ENCODE measurements at places on chromosomes 1 and 21. TPM values are rescaled to one million over a fixed set of nuclear protein-coding genes. Genes with fewer than 3 reads are reported as not detected.

The RBM11 gene
- 2.4 TPM for total RNA-seq

DNA sequence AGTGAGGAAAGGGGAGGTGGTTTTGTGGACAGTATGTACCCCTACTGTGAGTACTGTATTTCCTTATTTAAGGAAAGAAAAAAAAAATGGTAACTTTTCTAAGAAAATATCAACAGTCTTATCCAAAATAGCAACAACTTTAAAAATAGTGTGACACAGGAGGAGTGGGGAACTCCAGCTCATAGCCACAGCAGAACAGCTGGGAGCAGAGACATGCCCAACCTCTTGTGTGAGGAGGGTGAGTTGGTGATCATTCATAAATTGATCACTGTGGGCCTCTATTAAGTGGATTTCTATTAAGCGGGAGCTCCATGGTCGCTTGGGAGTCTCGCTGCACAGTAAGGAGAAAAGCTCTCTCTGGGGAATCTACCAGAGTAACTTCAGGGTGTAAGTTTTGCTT is 158.8 kb upstream of the DUSP10 start:
- no peaks in the 10 kb centered on the region for H3K36me3 ChIP-seq
- no peak overlapping the region for H3K4me3 ChIP-seq
- no peak overlapping the region for H3K27ac ChIP-seq
- no peak for DNase-seq
- no peaks in the 10 kb centered on the region for H3K4me1 ChIP-seq

DNA sequence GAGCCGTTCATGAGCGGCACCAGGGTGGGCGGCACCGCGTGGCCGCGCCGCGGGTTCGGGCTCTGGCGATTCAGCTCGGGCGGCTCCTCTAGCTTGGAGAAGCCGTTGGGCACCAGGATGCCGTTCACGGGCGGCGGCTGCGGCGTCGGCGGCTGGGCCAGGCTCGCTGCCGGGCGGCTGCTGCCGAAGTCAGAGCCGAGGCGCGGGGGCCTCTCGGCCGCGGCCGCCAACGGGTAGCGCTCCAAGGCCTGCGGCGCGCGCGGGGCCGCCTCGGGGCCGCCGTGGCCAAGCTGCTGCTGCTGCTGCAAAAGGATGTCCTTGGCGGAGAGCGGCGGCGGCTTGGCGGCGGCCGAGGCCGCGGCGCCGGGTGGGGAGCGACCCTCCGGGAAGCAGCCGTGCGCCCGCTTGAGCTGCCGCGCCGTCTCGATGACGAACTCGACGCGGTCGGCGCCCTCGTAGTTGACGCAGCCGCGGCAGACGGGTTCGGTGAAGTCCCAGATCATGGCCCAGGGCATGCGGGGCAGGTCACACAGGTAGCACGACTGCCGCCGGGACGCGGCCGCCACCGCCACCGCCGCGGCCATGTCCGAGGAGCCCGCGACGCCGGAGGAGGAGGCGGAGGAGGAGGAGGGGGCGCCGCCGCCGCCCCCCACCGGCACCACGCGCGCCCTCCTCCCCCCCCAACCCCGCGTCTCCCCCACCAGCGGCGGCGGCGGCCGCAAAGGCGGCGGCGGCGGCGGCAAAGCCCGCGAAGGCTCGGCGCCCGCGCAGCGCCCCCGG is 877 bp downstream of the IRF2BP2 start:
- DNase-seq = peak; percentile 74
- H3K36me3 ChIP-seq = peaks cover 25% of the 10 kb centered on the region
- H3K27me3 ChIP-seq = no peaks in the 10 kb centered on the region
- H3K4me1 ChIP-seq = peaks cover 58% of the 10 kb centered on the region
- H3K27ac ChIP-seq = peak overlapping the region; percentile 96
- peak overlapping the region; percentile 77 for H3K4me3 ChIP-seq

GRCh38 chr1:108634521-108634920 is 26.4 kb downstream of the HENMT1 start:
- H3K27ac ChIP-seq = no peak overlapping the region
- H3K4me3 ChIP-seq = no peak overlapping the region
- DNase-seq = no peak
- no peaks in the 10 kb centered on the region for H3K27me3 ChIP-seq
- H3K36me3 ChIP-seq = peaks cover 4% of the 10 kb centered on the region

- H3K27ac ChIP-seq = no peak overlapping the region
- H3K27me3 ChIP-seq = no peaks in the 10 kb centered on the region
- H3K36me3 ChIP-seq = no peaks in the 10 kb centered on the region
- DNase-seq = no peak
Measured at GRCh38 chr1:244137725-244138124, 86.6 kb downstream of the ZBTB18 start.

The EDARADD gene
- 7.9 TPM for total RNA-seq

DNA sequence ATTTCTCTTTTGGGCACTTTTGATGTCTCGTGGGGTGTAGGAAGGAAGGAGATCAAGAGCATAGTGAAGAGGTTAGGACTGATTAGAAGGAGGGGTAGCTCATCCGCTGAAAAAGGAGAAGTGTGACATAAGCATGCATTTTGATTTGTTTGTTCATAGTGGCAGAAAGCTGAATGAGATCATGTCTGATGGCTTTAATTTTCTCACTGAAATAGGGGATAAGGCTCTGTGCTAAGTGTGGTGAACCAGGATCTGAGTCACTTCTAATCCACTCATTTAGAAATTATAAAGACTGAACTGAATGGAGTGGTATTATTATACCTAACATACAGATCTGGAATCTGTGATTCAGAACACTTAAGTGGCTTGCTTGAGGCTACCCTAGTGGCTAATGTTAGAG is 344.5 kb downstream of the PDE4B start:
- no peaks in the 10 kb centered on the region for H3K36me3 ChIP-seq
- no peak overlapping the region for H3K4me3 ChIP-seq
- H3K27me3 ChIP-seq = no peaks in the 10 kb centered on the region
- no peak for DNase-seq

The PTPN22 gene
- 33.7 TPM for total RNA-seq

GRCh38 chr1:219927298-219927955 is 930 bp downstream of the SLC30A10 start:
- no peaks in the 10 kb centered on the region for H3K36me3 ChIP-seq
- peaks cover 10% of the 10 kb centered on the region for H3K27me3 ChIP-seq
- no peak overlapping the region for H3K4me3 ChIP-seq
- no peak for DNase-seq
- no peaks in the 10 kb centered on the region for H3K4me1 ChIP-seq

DNA sequence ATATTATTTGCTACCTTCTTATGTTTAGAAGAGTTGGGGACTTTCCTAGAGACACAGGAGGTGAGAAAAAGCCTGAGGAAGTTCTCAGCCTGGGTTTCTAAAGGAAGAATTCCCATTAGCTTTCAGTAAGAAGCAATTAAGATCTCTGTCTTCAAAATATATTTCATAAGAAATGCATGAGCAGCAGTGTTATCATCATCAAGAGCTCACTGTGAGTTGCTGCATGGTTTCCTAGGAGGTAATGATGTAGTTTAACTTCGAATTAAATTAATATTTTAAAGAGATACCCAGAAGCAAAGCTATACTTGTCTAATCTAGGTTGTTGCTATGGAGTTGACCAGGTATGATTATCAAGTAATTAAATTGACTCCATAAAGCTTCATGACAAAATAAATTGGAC is 5.7 kb upstream of the POGZ start:
- no peak overlapping the region for H3K4me3 ChIP-seq
- H3K4me1 ChIP-seq = no peaks in the 10 kb centered on the region
- no peaks in the 10 kb centered on the region for H3K27me3 ChIP-seq
- no peak for DNase-seq

DNA sequence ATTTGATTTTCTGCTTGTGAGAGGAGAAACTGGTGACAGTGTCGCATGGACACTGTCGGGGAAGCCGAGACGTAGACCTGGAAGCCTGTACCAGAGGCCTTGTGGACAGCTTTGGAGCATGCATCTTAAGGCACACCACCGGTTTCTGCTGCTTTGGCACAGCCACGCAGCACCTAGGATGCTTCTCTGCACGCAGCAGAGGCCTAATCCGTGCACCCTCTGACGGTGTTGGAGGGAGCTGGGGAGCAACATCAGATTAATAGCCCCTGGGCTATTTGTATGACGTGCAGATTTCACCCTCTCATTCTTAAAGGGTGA is 30.3 kb downstream of the TEX35 start:
- peaks cover 16% of the 10 kb centered on the region for H3K4me1 ChIP-seq
- H3K4me3 ChIP-seq = no peak overlapping the region
- peak; percentile 7 for DNase-seq
- H3K27me3 ChIP-seq = no peaks in the 10 kb centered on the region
- H3K27ac ChIP-seq = no peak overlapping the region

DNA sequence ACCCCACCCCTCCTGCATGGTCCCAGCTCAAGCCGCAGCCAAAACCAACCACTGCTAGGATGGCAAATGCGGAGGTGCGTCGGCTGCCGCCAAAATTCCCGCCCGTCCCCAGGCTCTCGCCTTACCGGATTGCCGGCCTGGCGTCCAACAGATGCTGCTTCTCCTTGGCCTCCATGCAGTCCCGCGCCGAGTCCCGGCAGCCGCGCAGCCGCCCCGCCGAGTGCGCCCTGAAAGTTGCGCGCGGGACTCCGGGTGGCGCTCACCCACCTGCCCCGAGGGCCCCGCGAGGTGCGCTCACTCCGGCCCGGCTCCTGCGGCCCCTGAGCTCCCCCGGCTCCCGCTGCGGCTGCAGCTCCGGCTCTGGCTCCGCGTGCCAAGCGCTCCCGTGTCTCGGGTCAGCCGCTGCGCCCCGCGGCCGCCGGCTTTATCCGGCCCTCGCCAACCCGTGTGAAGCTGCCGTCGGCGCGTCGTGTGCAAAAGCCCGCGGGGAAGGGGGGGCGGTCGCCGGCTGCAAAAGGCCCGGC is at the start of gene SLC30A2:
Gene SLC30A2 (minus strand): TSS at position 397 of the 524 bp plus-strand sequence. CDS start 222 bp downstream, at position 175.
- no peak for DNase-seq
- H3K4me3 ChIP-seq = no peak within 1 kb of the TSS
- H3K27me3 ChIP-seq = peaks cover 20% of the 10 kb centered on the region
- H3K36me3 ChIP-seq = no peaks in the 10 kb centered on the region

The KRTAP13-2 gene
- not detected for total RNA-seq

GRCh38 chr1:94827434-94827833 is 7.3 kb downstream of the SLC44A3 start:
- no peak overlapping the region for H3K27ac ChIP-seq
- DNase-seq = no peak
- no peaks in the 10 kb centered on the region for H3K36me3 ChIP-seq
- H3K4me1 ChIP-seq = no peaks in the 10 kb centered on the region
- H3K27me3 ChIP-seq = peaks cover 7% of the 10 kb centered on the region

DNA sequence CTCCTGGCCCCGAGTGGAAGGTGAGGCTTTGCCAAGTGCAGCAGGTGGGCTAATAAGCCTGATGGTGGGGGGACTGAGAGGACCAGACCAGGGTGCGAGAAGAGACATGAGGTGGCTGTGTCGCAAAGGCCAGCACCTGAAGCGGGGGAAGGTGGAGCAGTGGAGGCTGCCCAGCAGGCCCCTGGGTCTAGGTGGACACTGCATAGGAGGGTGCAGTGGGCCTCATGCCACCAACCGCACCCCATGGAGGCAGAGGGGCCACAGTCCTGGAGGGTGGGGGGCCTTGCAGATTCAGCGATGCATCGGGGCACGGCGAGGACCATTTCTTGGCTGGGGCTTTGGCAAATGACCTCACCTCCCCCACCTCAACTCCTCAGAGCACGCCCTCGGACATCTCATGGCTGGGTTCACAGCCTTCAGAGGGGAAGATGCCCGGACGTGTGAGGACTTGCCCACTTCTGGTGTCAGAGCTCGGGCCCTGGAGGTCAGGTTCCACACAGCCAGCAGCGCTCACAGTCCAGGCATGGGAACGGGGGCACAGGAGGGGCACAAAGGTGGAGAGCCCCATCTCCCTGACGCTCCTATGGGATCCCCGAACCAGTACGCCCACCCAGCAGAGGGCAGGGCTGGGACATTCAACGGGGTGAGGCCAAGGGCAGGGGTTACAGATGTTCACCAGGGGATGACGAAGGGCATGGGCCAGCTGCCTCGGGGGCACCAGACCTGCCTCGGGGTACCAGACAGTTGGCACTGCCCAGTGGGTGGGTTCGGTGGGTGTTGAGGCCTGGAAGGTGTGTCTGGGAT is 35.4 kb downstream of the UBE2G2 start:
- no peak for DNase-seq
- no peak overlapping the region for H3K4me3 ChIP-seq
- H3K27me3 ChIP-seq = no peaks in the 10 kb centered on the region
- peak overlapping the region; percentile 30 for H3K27ac ChIP-seq

- DNase-seq = no peak
- no peak overlapping the region for H3K27ac ChIP-seq
- no peaks in the 10 kb centered on the region for H3K27me3 ChIP-seq
- H3K4me1 ChIP-seq = peaks cover 21% of the 10 kb centered on the region
- no peak overlapping the region for H3K4me3 ChIP-seq
- no peaks in the 10 kb centered on the region for H3K36me3 ChIP-seq
Measured at GRCh38 chr1:165696625-165697100, 1.7 kb downstream of the ALDH9A1 start.

The RHD gene
- total RNA-seq = 0.15 TPM

DNA sequence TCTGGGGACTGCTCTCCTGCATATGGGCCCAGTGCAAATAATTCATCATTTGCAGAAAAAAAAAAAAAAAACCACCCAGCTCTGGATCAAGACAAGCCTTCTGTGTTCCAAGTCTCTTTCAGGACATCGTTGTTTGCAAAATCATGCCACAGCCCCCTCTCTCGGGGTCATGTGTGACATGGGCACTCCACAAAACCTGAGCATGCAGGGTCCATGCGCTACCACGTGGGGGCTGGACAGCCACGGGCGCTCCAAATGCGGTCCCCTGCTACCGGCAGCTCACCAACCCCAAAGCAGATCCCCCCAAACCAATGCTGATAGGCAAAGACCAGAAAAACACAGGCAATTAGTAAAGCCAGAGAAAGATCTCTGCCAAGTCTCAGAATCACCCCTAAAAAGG is 17.6 kb downstream of the NPHP4 start:
- no peak overlapping the region for H3K27ac ChIP-seq
- H3K4me3 ChIP-seq = no peak overlapping the region
- no peaks in the 10 kb centered on the region for H3K27me3 ChIP-seq
- H3K4me1 ChIP-seq = peaks cover 8% of the 10 kb centered on the region
- H3K36me3 ChIP-seq = no peaks in the 10 kb centered on the region
- DNase-seq = no peak

DNA sequence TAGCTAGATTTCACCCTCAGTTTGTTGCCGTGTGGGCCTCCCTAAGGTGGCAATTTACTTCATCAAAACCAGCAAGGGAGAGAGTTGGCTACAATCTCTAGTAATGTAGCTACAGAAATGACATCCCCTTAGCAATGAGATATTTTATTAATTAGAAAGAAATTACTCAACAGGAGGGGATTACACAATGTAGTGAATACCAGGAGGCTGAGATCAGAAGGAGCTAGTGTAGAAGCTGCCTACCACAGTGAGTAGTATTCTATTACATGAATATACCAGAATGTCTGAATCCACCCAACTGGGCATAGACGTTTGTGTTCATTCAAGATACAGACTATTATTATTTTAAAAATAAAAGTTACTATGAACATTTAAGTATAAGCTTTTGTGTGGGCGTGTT is 868.2 kb upstream of the CXADR start:
- no peaks in the 10 kb centered on the region for H3K27me3 ChIP-seq
- no peak overlapping the region for H3K27ac ChIP-seq
- H3K4me3 ChIP-seq = no peak overlapping the region
- DNase-seq = no peak
- no peaks in the 10 kb centered on the region for H3K36me3 ChIP-seq
- H3K4me1 ChIP-seq = no peaks in the 10 kb centered on the region

The CCDC30 gene
- 7.1 TPM for total RNA-seq

The KPRP gene
- total RNA-seq = not detected

Data from CD4-positive, alpha-beta memory T cell (primary cell).